ENCODE measurements at places on chromosomes 1 and 21.

- no peak overlapping the region for H3K4me3 ChIP-seq
- H3K27ac ChIP-seq: no peak overlapping the region
- no peak for DNase-seq
These were observed 1.9 kb downstream of the OR2B11 start for GRCh38 chr1:247456021-247456420.

DNA sequence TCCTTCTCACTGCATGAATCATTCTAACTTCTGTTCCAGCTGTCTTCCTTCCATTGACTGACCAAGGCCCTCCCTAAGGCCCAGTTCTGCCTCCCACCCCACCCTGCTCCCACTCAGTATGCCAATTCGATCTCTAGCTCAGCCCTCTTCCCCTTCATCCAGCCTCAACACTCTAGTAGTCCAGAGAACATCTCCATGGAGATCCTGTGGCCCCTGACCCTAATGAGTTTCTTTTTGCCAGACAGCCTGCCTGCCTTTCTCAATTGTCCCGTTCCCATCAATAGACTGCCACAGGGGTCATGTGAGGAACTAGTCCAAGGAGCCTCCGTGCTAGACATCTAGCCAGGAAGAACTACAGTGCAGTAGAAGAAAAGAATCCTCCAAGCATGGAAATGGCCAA, 26.4 kb downstream of the RRAGC start:
- peaks cover 35% of the 10 kb centered on the region for H3K27me3 ChIP-seq
- H3K4me3 ChIP-seq: no peak overlapping the region
- no peaks in the 10 kb centered on the region for H3K36me3 ChIP-seq
- DNase-seq: no peak
- H3K27ac ChIP-seq: no peak overlapping the region

GRCh38 chr1:164647211-164647610, 88.2 kb downstream of the PBX1 start:
- H3K4me3 ChIP-seq: no peak overlapping the region
- peaks cover 2% of the 10 kb centered on the region for H3K4me1 ChIP-seq
- H3K27me3 ChIP-seq: no peaks in the 10 kb centered on the region

GRCh38 chr1:167369175-167369574, 148.5 kb downstream of the POU2F1 start:
- H3K27me3 ChIP-seq: no peaks in the 10 kb centered on the region
- DNase-seq: no peak
- no peak overlapping the region for H3K4me3 ChIP-seq
- peaks cover 7% of the 10 kb centered on the region for H3K36me3 ChIP-seq

DNA sequence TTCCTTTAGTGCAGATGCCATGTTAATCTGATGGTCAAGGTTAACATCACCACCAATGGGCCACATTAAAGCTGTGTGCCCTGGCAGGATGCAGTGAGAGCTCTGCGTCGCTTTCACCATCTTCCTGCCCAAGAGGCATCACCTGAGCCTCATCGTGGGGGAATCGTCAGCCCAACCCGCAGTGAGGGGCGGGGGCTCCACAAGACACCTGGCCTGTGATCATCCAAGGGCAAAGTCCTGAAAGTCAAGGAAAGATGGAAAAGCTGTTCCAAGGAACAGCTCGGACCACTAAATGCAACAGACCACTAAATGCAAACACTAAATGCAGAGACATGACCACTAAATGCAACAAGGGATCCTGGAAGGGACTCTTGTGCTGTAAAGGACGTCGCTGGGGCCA, 49.9 kb downstream of the WDR4 start:
- H3K27me3 ChIP-seq: peaks cover 38% of the 10 kb centered on the region
- no peak overlapping the region for H3K4me3 ChIP-seq
- no peak for DNase-seq

DNA sequence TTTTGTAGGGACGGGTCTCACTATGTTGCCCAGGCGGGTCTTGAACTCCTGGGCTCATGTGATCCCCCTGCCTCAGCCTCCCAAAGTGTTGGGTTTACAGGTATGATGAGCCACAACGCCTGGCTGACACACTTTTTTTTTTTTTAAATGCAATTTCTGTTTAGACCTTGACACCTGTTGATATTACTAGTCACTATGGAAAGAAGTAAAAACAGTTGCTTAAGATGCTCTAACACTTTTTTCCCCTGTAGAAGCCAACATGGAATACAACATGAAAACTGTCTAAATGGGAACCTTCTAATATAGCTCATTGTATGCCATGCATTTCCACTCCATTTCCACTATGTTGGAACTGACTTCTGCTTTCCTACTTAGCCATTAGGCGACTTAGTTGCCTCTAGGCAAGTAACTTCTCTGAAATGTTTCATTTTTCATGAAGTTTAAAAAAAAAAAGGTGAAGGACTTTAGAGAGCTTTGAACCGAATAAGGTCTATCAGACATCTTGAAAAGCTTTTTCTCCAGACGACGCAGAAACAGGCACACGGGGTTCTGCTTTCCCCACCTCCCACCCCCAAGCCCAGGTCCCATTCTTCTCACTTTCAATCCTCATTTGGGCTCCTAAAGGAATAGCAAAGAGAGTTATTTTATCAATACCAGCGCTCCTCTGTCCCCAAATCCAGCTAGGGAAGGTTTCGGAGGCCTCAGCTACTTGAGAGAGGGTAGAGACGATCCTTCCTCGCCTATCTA, 648 bp upstream of the DR1 start:
- peak overlapping the region; percentile 96 for H3K27ac ChIP-seq
- no peak for DNase-seq
- peaks cover 10% of the 10 kb centered on the region for H3K4me1 ChIP-seq
- H3K27me3 ChIP-seq: no peaks in the 10 kb centered on the region
- peaks cover 27% of the 10 kb centered on the region for H3K36me3 ChIP-seq

- H3K36me3 ChIP-seq: peaks cover 39% of the 10 kb centered on the region
- H3K4me1 ChIP-seq: peaks cover 13% of the 10 kb centered on the region
- peak overlapping the region; percentile 68 for H3K27ac ChIP-seq
These were observed 72.6 kb downstream of the ST3GAL3 start for GRCh38 chr1:43779805-43780403.

DNA sequence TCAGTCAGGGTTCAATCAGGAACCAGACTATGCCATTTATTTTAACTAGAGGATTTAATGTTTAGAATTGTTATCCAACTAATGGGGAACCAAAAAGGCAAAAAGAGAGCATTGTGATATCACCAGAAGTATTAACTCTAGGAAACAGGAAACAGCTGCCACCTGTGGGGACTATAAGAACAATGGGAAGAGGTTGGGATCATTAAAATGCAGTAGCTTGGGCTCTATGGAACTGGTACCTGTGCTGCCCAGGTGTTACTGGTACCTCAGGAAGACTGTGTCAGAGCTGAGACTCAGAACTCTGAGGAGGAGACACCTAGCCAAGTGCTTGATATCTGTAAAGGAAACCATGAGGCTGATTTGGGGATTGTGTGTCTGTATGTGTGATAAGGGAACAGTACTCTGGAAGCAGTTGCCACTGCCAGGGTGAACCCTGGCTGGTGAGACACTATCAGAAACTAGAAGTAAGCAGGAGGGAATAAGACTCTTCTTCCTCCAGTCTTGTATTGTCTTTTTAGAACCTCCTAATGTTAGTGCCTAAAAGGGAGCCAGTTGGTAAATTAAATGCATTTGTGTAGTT, 49.4 kb downstream of the MAN1A2 start:
- no peak overlapping the region for H3K4me3 ChIP-seq
- peaks cover 38% of the 10 kb centered on the region for H3K36me3 ChIP-seq
- no peaks in the 10 kb centered on the region for H3K27me3 ChIP-seq
- no peak for DNase-seq
- H3K27ac ChIP-seq: no peak overlapping the region

DNA sequence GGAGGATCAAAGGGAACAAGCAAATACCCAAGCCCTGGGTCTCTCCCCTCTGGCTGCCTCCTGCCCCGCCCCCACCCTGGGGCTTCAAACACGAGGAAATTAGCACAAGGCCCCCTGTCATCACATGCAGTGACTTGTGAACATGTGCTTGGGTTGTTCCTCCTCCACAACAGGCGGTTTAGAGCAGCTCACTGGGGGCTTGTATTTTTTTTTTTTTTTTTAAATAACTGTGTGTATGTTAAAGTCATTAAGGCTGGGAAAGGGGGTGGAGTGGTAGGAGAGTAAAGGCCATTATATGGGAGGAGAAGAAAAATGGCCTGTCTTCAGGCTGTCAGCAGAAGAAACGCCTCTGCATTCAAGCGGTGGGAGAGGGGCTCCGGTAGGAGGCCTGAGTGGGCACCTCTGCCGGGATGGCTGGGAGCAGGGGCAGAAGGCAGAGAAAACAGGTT, 64.2 kb downstream of the PLXNA2 start:
- peaks cover 4% of the 10 kb centered on the region for H3K27me3 ChIP-seq
- no peak overlapping the region for H3K27ac ChIP-seq
- H3K4me3 ChIP-seq: no peak overlapping the region
- DNase-seq: no peak
- H3K4me1 ChIP-seq: no peaks in the 10 kb centered on the region

GRCh38 chr1:243705585-243705984, 144.5 kb downstream of the AKT3 start:
- no peak overlapping the region for H3K4me3 ChIP-seq
- H3K36me3 ChIP-seq: no peaks in the 10 kb centered on the region
- no peaks in the 10 kb centered on the region for H3K27me3 ChIP-seq
- no peak for DNase-seq
- no peak overlapping the region for H3K27ac ChIP-seq
- H3K4me1 ChIP-seq: peaks cover 4% of the 10 kb centered on the region

DNA sequence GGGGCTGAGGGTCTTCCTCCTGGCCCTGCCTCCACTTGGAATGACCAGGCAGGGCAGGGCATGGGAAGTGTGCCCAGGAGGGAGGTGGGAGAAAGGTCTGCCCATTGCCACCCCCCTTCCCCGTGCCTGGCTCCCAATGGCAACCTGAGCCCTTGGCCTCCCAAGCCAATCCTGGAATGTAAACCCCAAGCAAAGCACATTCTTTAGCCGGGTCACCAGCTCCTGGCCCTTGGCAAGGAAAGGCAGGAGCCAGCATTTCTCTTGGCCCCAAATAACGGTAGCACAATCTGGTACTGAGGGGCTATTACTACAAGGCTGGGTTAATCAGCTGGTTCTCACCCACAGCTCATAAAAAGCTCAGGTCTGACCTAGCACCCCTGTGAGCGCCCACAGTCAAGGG, 6.9 kb upstream of the NUAK2 start:
- H3K4me1 ChIP-seq: peaks cover 7% of the 10 kb centered on the region
- no peak overlapping the region for H3K4me3 ChIP-seq
- H3K27ac ChIP-seq: no peak overlapping the region
- no peaks in the 10 kb centered on the region for H3K36me3 ChIP-seq
- DNase-seq: no peak

DNA sequence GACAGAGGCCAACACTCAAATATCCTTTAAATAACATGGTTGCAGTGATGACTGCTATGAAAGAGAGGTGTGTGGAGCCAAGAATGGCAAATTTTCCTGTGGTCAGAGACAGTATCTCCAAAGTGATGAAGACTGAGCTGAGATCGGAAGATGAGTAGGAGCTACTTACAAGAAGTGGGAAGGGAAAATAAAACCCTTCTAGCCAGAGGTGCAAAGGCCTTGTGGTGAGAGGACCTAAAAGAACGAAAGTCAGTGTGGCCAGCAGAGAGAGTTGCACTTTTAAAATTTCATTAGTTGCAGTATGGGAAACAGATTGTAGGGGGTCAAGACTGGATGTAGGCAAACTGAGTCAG, 17.8 kb downstream of the SLAMF7 start:
- peak overlapping the region; percentile 8 for H3K27ac ChIP-seq
- peaks cover 1% of the 10 kb centered on the region for H3K36me3 ChIP-seq
- no peak for DNase-seq
- no peak overlapping the region for H3K4me3 ChIP-seq
- peaks cover 24% of the 10 kb centered on the region for H3K4me1 ChIP-seq
- no peaks in the 10 kb centered on the region for H3K27me3 ChIP-seq

DNA sequence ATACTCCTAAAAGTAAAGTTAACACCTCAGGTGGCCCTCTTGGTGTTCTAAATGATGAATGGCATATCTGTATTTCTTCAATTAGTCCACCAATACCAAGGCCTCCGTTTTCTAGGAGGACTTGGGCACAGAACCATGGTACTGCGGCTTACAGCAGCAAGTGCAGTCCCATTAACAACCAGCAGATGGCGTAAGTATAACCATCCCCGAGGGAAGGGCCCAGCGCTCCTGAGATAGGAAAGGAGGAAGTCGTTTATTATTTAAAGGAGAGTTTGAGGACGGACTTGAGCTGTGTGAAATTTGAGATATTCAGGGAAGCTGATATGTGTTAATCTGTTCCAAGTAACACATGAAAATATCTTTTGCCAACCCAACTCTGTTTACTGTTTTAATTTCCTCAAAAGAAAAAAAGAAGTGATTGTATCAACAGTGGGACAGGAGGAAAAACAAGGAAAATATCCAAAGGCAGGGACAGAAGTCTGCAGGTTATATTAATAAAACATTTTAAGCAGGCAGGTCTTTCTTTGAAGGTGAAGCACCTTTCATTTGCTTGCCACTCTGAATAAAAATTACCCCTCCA, 37.7 kb upstream of the KCNJ15 start:
- H3K36me3 ChIP-seq: no peaks in the 10 kb centered on the region
- no peak overlapping the region for H3K4me3 ChIP-seq
- peaks cover 2% of the 10 kb centered on the region for H3K27me3 ChIP-seq
- H3K27ac ChIP-seq: no peak overlapping the region

DNA sequence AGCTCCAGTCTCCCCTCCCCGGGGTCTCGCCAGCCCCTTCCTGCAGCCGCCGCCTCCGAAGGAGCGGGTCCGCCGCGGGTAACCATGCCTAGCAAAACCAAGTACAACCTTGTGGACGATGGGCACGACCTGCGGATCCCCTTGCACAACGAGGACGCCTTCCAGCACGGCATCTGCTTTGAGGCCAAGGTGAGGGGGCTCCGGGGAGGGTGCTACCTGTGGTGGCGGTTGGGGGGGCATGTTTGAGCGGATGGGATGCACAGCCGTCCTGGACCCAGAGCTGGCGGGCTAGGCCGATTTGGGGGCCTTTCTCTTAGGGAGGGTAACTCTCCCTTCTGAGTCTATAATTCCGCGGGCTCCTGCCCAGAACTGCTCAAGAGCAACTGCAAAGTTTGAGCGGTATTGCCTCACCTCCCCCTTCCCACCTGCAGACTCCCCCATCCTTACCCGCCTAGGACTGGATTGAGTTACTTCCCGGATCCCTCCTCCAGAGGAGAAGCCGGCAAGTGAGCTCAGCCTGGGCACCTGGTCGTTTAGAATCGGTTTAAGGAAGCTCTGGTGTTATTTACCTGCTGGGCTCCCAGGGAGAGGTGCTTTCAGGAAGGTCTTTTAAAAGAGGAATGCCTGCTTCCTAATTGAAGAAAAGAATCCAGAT, 730 bp downstream of the NOS1AP start:
- H3K36me3 ChIP-seq: no peaks in the 10 kb centered on the region
- DNase-seq: no peak
- H3K4me1 ChIP-seq: peaks cover 4% of the 10 kb centered on the region
- H3K27me3 ChIP-seq: peaks cover 69% of the 10 kb centered on the region

- H3K4me3 ChIP-seq: no peak overlapping the region
- H3K4me1 ChIP-seq: no peaks in the 10 kb centered on the region
- peaks cover 2% of the 10 kb centered on the region for H3K27me3 ChIP-seq
- H3K27ac ChIP-seq: no peak overlapping the region
- no peak for DNase-seq
These were observed 30.9 kb upstream of the RBM15 start for GRCh38 chr1:110308247-110308646.

DNA sequence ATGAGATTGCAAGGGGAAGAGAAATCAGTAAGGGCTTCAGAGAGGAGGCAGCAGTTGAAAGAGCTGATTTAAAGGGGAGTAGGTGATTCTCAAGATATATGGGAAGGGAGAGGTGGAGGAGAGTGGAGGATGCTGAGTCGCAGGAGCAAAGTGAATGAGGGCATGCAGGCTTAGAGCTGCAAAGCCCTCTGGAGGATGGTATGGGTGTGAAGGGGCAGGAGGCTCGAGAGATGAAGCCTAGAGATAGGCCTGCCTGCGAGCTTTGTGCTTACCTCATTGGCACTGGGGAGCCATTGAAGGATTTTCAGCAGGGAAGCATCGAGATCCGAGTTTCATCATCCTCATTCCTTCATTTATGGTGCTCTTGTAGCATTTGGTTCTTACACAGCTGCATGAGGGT, 15.8 kb upstream of the SH2D2A start:
- DNase-seq: no peak
- H3K27me3 ChIP-seq: peaks cover 6% of the 10 kb centered on the region

Data from T-helper 2 cell treated with Interferon-gamma antibody and Interleukin-4, amounts not matched to agents 5 μg/mL and 100 μg/mL, for 36 hours (primary cell).